ENCODE measurements at places on chromosomes 3 and 15.

GRCh38 chr3:38843898-38844297 lies 27.9 kb upstream of the SCN10A start:
- DNase-seq, result peak; percentile 24

DNA sequence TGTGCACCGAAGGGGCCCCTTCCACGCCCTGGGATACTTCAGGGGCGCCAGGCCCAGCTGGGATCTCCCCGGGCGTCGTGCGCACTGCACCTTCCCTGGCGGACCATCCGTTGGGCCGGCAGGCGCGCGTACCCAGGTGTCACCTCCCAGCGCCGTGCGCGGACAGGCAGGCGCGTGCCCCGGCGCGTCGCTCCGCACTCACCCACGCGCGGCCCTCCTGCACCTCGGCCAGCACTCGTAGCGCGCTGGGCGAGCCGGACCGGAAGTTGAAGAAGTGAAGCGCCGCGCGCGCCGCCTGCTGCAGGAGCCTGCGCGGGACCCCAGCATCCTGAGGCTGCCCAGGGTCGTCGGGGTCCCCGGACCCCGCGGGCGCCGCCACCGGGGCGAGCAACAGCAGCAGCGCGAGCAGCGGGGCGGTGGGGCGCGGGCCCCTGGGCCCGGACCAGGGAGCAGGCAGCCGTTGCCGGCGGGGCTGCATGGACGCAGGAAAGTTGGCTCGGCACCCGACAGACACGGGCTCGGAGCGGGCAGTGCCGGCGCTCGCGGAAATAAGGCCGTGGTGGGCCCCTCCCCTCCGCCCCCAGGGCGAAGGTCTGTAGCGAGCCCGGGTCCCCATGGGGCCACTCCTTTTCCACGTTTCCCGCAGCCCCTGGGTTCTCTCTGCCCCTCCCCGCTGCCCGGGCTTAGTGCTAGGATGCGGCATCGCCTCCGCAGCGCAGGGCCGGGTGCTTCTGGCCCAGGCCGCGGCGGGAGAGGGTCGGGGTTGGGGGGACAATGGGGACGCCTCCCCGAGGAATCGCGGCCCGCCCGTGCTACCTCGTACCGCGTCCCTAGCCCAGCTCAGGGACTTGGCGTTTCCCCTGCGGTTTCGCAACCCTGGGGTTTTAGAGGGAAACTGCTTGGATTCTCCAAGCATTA lies at the start of gene RARRES1:
RARRES1 (minus strand) TSS at position 520 of the 918 bp plus-strand sequence; CDS start at position 478, 42 bp downstream.
- peak; percentile 70 for DNase-seq

DNA sequence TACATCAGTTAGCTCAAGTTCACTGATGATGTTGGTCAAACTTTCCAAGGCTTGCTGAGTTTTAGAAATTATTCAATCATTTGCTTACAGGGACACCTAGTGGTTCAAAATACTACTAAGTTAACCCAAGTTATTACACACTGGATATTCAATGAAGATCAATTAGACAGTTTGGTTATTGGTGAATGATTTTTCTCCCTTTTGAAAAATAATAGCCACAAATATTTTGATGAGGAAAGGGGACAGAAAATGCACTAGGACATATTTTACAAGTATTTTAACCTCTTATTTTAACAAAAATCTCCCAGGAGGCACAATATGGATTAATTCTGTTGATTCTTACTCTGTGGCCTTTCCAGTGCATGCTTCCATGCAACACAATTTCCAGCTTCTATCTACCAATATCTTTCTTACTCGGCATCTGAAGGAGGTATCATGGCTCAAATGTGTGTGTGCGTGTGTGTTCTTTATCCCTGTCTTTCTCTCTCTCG lies 20.1 kb upstream of the GOLGA6L2 start:
- peak; percentile 5 for DNase-seq

GRCh38 chr3:88879905-88880304 lies 227.5 kb upstream of the EPHA3 start:
- no peak for DNase-seq

GRCh38 chr3:28777806-28778475 lies 429.3 kb upstream of the AZI2 start:
- no peak for DNase-seq

DNA sequence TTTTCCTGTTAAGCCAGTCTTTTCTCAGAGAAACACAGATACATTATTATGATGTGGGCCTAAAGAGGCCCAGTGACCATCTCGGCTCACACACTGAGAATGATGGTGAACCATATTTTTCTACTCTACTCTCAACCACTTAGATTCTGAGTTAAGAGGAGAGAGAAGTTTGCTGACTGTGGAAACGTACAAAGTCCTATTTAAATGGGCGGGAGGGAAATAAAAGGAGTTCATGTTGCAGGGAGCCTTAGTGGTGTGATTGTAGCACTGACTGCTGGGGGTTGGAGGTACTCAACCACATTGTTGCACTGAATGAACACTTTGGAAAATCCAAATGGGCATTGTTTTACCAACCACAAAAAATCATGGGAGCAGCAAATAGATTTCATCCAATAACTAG lies 51.0 kb downstream of the ATP8B4 start:
- no peak for DNase-seq

DNA sequence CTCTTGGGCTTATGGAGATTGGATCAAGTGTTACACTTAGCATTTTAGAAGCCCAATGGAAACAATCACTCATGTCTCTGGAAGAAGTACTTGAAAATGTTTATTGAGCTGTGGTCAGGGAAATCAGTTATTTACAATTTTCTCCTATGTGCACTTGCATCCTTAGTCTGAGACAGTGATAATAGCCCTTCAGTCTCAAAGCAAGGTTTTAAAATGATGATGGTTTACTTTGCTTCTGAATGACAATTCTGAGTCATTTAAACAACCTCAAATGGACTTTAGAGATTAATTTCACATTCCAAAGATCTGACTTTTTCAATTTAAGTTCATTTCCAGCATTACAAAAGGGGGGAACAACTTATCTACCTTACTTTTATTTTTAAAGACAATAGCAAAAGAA lies 20.1 kb downstream of the TIPARP start:
- no peak for DNase-seq

- no peak for DNase-seq
Measured at GRCh38 chr3:17030438-17030837, 145.7 kb downstream of the PLCL2 start.

DNA sequence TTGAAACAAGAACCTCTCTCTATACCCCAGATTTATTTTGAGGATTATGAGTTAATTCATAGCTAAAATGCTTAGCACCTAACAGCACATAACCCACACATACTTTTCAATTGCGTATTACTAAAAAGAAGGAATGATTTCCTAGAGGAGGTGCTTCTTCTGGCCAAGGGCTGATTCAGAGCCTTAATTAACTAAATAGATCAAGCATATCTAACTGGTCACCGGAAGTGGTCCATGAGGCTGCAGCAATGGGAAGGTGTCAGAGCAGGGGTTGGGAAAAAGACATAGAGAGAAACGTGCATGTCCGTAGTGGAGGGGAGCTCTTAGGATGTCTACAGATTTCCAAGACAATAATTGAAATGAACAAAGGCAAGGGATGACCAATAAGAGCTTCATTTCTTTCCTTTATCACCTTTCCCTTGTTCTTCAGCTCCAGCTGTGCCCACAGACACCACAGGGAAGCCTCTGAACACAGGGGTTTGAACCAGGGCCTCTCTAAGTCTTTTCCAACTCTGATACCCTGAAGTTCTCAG lies 467 bp downstream of the HGD start:
- no peak for DNase-seq

DNA sequence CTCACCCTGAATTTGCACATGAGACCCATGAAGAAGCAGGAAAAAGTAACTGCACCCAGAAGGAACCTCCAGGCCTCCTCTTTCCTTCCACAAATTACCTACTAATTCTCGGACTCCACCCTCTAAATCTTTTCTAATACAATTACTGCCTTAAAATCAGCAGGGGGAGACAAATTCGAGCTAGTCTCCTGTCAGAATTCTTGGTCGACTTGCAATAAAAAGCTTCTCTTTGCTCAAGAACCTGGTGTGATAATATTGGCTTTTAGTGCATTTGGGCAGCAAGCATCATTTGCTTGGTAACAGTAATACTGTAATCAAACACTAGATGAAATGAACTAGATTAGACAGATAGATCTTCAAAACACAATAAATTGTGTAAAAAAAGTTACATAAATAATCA lies 281.9 kb downstream of the RAP2B start:
- DNase-seq, result peak; percentile 10

- no peak for DNase-seq
Measured at GRCh38 chr3:45865563-45865962, 20.8 kb upstream of the CCR9 start.

GRCh38 chr3:100081311-100081710 lies 33.0 kb downstream of the FILIP1L start:
- no peak for DNase-seq

DNA sequence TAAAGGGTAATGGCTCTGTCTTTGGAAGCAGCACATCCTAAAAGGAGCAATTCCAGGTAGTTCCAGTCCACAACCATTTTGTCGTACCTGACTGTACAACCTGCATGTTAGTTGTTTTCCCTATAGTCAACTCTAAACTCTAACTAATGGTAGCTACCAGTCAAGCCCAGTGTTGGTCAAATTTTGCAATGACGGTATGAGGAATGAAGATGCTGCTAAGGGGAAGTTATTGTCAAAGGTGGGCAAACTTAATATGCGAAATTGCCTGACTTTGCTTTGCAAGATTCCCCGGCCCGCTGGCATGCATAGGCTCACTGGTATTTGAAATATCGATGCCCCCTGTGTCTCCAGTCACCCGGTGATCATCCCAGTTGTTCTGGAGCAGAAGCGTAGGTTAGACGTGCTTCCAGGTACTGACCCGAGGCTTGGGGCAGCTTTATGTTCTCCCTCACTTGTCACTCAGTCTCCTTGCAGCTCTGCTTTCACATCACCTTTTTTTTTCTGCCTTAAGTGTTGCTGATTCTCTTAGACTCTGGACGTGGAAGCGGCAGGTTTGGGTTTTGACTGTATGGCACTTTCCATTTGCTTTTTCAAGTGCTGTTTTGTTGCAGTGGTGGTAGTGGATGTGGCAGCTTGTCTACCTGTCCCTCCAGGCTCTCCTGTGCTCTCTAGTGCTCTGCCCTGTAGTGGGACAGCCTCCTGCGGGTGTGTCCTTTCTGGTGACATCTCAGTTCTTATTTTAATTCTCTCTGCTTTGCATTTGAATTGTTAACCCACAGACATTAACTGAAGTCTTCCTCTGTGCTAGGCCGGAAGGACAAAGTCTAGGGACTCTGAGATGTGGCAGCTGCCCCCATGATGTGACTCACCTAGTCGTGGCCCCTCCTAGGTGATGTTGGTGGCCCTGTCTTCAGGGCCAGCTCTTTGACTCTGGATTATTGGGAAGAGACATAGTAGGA lies 95.8 kb upstream of the UMPS start:
- no peak for DNase-seq

DNA sequence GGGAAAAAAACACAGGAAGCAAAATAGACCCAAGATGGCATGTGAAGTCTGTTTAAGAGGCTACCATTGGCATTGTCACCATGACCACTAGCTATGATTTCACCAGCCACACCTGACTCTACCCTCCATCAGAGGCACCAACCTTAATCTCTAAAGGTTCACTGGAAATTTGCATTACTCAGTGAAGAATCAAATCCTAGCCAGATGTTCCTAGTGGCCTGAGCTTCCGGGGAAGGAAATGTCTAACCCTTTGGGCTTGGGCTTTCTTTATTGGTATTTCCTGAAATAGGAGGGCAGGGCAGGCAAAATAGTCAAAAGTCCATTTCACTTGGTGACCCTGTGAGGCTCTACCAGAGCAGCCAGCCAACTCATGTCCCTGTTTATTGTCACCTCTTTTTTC lies 110.9 kb upstream of the PHLDB2 start:
- DNase-seq, result no peak

DNA sequence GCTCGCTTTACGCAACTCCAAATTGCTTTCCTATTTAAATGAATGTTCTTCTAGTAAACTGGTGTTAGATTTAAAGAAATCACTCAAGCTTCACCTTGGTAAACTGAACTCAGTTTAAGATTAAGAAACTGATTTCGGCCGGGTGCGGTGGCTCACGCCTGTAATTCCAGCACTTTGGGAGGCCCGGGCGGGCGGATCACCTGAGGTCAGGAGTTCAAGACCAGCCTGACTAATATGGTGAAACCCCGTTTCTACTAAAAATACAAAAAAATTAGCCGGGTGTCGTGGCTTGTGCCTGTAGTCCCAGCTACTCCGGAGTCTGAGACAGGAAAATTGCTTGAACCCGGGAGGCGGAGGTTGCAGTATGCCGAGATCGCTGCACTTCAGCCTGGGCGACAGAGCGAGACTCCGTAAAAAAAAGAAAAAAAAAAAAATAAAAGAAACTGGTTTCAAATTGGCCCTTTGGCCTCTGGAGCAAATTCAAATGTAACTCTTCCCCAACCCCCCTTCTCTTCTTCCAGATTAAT lies 1.7 kb downstream of the SKIL start:
- no peak for DNase-seq

Data from COR-L47 (cell line).